Smooth muscle cell of the brain vasculature (primary cell): ENCODE measurements at places on chromosomes 16 and 17.

- no peak for DNase-seq
Observed at GRCh38 chr16:67150833-67151396, at the start of gene B3GNT9. Gene B3GNT9, minus strand, starts transcription at chr16:67150998. Its CDS starts 513 bp downstream, at chr16:67150485.

GRCh38 chr17:15411384-15412198 is 55.8 kb downstream of the CDRT4 start:
- no peak for DNase-seq

DNA sequence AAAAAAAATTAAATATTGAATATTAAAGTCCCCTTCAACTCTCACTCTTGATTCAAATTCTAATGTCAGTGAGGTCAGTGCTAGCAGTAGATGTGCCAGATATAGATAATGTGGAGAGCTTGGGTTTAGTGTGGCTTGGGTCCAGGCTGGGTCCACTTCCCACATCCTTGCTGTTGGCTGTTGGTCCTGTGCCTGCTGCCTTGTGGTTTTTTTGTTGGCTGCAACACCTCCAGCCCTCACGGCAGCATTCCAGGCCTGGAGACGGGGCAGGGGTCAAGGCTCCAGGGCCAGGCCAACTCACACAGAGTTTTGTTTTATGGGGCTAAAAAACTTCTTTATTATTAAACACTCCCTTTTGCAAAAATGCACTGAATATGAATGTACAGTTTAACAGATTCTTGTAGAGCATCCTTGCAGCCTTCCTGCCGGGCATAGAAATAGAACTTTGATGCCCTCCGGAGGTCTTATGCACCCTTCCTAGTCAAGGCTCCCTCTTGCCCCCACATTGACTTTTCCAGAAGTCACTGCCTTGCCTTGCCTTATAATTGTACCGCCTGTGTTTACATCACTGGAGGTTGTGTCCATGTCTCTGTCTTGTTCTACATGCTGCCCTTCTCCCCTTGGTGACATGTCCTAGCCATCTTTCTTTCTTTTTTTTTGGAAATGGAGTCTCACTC is 25.5 kb upstream of the MYO15B start:
- no peak for DNase-seq

DNA sequence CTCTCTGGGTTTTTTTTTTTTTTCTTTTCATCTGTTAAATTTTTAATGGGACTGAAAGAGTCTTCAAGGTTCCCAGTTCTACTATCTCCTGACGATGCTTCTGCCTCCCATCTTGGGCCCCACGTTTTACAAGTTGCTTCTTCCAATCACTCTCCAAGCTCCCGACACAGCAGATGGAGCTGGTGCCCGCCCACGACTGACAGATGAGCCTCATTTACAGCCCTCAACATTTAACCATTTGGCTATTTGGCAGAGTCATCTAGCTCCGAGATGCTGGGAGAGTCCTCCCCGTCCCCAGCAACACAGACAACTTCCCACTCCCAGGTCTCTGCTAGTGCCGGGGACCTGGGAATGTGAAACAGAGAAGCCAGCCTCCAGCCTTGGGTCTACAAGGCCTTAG is 276.9 kb downstream of the SHISA9 start:
- DNase-seq: no peak

GRCh38 chr16:49461517-49461951 is 87.9 kb downstream of the C16orf78 start:
- DNase-seq: no peak

DNA sequence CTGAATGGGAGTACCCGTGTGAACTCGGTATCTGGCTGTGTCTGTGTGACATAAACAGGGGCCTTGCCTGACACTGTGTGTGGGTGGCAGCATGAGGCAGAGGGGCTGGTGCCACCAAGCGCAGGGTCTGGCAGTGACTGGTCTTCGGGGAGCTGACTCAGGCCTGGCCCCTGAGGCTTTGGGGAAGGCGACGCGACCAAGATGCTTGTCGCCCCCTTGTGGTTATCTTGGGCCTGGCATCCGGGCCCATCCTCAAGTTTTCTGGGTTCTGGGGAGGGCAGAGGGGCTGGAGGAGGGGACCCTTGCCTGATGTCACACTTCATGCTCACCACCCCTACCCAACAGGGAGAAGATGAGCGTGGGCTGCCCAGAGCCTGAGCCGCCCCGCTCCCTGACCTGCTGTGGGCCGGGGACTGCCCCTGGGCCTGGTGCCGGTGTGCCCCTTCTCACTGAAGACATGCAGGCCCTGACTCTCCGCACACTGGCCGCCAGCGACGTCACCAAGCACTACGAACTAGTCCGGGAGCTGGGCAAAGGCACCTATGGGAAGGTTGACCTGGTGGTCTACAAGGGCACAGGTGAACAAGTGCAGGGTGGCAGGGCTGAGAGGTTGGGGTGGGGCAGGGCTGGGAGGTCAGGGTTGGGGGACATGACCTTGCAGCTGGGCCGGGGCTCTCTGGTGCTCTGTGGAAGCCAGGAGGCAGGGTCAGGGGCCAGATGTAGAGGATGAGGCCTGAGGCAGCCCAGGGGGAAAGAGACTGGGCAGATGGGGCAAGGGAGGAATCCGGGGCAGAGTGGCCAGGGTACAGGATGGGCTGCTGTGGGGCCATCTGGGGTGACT is 24.9 kb downstream of the SBK1 start:
- DNase-seq: no peak

- no peak for DNase-seq
Observed at GRCh38 chr17:39664581-39665561, at the start of gene TCAP. Gene TCAP, plus strand, starts transcription at chr17:39665349. Its CDS starts 11 bp downstream, at chr17:39665360.

DNA sequence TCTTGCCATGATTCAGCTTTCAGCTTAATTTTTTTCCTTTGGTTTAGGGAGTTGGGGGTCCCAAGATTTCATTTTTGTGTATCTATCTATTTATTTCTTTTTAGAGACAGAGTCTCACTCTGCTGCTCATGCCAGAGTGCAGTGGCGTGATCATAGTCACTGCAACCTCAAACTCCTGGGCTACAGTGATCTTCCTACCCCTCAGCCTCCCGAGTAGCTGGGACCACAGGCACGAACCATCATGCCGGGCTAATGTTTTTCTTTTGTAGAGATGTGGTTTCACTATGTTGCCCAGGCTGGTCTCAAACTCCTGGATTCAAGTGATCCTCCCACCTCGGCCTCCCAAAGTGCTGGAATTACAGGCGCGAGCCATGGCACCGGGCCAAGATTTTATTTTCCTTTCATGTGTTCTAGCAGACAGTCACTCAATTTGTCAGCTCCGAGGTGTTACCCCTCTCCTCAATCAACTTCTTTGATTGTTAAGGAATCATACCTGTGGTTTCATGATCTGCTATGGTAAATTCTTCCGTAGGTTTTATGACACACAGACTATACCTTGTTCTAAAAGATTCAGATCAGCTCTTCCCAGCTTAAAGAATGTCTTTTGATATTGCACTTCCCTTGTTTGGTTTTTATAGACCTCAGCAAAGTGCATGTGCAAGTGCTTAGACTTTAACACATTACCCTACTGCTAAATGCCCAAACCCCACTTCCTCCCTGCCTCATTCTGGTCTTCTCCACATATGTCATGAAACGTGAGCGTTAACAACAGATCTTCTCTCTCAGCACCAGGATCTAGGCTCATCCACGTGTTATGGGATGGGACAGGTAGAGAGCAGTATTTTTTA is 13.0 kb downstream of the UNC45B start:
- DNase-seq: no peak

- DNase-seq: no peak
Observed at GRCh38 chr16:56041556-56042140, 149.6 kb upstream of the GNAO1 start.

- DNase-seq: no peak
Observed at GRCh38 chr17:59631276-59631675, 11.6 kb downstream of the CLTC start.

DNA sequence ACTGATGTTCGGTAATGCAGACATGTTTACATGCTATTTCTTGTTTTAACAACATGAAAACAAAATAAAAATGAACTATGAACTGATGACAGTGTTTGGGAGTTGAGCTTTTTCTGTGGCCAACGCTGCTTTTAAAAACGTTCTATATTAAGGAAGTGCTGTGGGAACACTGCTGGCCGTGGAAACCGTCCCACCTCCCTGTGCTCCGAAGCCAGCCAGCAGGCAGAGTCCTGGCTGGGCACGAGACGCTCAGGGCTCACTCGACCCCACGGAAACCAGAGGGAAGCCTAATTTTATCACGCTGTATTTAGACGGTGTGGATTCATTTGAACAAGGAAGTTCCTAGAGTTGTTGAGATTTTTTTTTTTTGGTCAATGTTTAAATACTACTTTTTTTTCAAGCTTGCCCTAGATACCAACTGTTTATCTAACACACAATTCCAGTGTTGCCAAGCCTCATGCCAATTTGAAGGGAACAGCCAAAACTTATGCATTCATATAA is 25.8 kb downstream of the ADCY9 start:
- no peak for DNase-seq

DNA sequence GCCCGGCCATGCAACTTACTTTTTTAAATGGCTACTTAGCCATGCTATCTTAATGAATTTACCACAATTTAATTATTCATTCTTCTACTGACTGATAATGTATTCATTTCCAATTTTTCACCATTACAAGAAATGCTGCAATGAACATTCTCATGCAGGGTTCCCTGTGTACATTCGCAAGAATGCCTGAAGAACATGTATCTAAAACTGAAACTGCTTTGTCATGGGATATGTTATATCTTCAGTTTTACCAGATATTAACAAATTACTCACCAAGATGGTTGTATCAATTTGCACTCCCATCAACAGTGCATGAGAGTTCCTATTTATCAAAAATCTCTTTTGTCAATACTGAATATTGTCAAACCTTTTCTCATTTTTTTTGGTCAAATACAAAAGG is 100.8 kb downstream of the SLC39A11 start:
- DNase-seq: no peak

DNA sequence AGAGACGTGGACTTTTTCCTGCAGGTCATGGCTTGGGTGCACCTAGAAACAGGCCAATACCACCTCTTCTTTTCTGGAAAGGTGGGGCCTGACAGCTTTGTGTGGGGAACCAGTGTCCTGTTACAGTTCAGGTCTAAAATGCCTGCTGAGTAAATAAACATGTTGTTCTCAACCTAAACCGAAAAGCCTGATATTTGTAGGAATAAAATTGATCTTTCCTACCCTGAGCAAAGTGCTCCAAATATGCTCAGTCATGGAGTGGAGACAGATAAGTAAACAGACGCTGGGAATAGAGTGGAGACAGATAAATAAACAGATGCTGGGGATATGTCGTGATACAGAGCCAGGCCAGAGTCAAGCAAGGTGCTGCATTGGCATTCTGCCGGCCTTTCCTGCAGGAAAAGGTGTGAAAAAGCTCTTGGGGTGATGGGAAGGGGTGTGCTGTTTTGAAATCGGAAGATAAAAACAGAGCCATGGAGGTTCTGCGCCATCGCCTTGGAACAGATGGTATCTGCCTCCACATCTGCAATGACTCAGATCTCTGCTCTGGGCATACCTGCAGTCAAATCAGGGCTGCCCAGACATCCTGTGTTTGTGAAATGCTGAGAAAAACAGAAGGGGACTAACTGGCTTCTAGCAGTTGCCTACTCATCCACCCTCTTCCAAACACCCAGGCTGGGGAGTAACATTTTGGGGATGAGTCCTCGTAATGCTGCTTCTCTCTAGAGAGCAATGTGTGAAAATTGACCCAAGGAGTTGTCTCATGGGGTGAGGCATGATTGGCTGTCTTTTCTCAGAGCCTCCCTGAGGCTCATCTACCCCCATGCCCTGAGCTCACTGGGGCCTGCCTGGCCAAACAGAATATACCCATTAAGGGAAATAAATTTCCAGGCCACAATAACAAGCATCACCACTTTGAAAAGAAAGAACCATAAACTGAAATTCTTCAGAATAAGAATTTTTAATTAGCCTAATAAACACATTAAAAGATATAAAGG is 16.8 kb upstream of the TRPV2 start:
- no peak for DNase-seq
